ENCODE measurements at places on chromosomes 5 and 9. TPM values are rescaled to one million over a fixed set of nuclear protein-coding genes. Genes with fewer than 3 reads are reported as not detected.

DNA sequence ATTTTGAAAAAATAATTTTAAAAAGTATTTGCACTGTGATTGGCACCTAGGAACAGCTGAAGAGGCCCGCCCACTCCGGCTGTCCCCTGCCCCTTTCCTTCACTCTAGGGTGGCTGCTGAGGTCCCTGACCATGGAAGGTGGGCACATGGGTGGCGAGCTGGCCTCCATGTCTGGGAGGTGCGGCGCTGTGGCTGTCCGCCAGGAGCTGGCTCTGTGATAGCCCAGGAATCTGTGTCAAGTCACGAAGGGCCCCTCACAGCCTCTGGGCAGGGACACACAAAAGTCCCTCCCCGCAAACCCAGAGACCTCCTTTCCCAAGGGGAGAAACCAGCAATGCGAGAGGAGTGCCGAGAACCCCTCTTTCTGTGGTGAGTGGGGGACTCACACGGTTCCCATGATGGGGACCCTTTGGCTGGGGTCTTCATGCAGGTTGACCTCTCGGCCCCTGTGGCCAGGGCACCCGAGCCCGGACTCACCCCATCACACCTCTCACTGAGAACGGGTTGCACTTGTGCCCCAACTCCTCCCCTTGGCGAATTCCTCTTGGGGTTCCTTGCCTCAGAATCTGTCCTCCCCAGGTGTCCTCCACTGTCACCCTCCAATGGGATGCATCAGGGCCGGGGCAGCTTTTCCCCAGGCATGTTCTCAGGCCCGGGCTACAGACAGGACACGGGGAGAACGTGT lies 168.0 kb downstream of the GAPVD1 start:
- H3K27ac ChIP-seq = no peak overlapping the region
- no peaks in the 10 kb centered on the region for H3K27me3 ChIP-seq
- H3K4me1 ChIP-seq = no peaks in the 10 kb centered on the region
- H3K4me3 ChIP-seq = no peak overlapping the region

DNA sequence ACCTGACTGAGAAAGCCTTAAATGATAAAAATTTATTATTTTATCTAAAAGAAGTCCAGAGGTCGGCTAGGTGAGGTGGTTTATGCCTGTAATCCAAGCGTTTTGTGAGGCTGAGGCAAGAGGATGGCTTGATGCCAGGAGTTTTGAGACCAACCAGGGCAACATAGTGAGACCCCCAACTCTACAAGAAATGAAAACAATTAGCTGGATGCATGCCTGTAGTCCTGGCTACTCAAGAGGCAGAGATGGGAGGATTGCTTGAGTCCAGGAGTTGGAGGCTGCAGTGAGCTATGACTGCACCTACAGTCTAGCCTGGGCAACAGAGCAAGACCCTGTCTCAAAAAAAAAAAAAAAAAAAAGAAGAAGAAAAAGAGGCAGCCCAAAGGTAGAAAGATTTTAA lies 179.9 kb upstream of the KIF2A start:
- no peak overlapping the region for H3K27ac ChIP-seq
- H3K27me3 ChIP-seq = no peaks in the 10 kb centered on the region
- H3K4me3 ChIP-seq = no peak overlapping the region
- no peak for DNase-seq
- H3K36me3 ChIP-seq = no peaks in the 10 kb centered on the region
- H3K4me1 ChIP-seq = no peaks in the 10 kb centered on the region

The CDC20B gene
- total RNA-seq = not detected

GRCh38 chr5:111735583-111736270 lies 21.3 kb downstream of the NREP start:
- no peaks in the 10 kb centered on the region for H3K4me1 ChIP-seq
- H3K36me3 ChIP-seq = no peaks in the 10 kb centered on the region
- DNase-seq = peak; percentile 52
- no peak overlapping the region for H3K27ac ChIP-seq
- H3K27me3 ChIP-seq = no peaks in the 10 kb centered on the region

DNA sequence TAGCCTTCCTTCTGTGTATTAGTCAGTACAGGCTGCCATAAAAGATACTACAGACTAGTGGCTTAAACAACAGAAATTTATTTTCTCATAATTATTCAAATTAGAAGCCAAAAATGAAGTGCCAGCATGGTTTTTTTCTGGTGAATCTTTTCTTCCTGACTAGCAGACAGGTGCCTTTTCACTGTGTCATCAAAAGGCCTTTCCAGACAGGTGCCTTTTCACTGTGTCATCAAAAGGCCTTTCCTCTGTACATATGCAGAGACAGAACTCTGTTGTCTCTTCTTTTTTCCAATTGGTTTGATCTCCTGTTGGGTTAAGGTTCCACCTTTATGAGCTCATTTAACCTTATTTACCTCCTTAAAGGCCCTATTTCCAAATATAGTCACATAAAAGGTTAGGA lies 599.9 kb downstream of the ISL1 start:
- H3K4me1 ChIP-seq = no peaks in the 10 kb centered on the region
- no peak overlapping the region for H3K27ac ChIP-seq
- H3K27me3 ChIP-seq = no peaks in the 10 kb centered on the region
- no peaks in the 10 kb centered on the region for H3K36me3 ChIP-seq

GRCh38 chr9:121929893-121930875 lies 162.9 kb downstream of the TTLL11 start:
- H3K4me1 ChIP-seq = no peaks in the 10 kb centered on the region
- H3K27me3 ChIP-seq = no peaks in the 10 kb centered on the region
- no peak overlapping the region for H3K27ac ChIP-seq
- no peak overlapping the region for H3K4me3 ChIP-seq

The HAPLN1 gene
- not detected for total RNA-seq

DNA sequence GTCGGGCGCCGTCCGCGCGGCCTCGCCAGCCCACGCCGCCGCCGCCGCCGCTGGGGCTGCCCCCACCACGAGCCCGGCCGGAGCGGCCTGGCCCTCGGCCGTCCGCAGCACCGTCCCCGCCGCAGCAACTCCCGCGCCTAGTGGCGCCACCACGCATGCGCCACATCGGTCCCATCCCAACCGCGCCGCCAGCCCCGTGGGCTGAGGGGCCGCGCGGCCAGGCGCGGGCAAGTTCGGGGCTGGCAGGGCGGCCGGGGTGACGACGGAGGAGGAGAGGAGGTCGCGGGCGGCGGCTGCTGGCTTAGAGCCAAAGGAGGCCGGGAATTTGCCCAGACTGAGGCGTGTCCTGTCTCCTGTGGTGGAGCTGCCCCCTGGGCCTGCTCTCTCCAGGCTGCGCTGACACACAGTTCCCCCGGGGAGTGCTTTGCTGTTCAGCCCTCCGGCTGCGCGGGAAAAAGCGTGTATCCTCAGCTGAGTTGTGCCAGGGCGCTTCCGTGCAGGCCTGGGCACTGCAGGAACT lies at the start of gene TUSC1:
Gene TUSC1, minus strand, starts transcription at position 298 of the 520 bp plus-strand sequence. Its CDS starts 132 bp downstream, at position 166.
- peak; percentile 86 for DNase-seq
- no peaks in the 10 kb centered on the region for H3K36me3 ChIP-seq
- H3K4me1 ChIP-seq = peaks cover 6% of the 10 kb centered on the region
- peak within 1 kb of the TSS; percentile 70 for H3K4me3 ChIP-seq

The NRARP gene
- 13.6 TPM for total RNA-seq

The MCC gene
- 29.8 TPM for total RNA-seq

The SUSD3 gene
- total RNA-seq = 9.3 TPM

GRCh38 chr5:98349251-98349989 lies 424.0 kb upstream of the RGMB start:
- no peaks in the 10 kb centered on the region for H3K36me3 ChIP-seq
- no peaks in the 10 kb centered on the region for H3K4me1 ChIP-seq
- no peak for DNase-seq

The OR1B1 gene
- total RNA-seq = 0.41 TPM

DNA sequence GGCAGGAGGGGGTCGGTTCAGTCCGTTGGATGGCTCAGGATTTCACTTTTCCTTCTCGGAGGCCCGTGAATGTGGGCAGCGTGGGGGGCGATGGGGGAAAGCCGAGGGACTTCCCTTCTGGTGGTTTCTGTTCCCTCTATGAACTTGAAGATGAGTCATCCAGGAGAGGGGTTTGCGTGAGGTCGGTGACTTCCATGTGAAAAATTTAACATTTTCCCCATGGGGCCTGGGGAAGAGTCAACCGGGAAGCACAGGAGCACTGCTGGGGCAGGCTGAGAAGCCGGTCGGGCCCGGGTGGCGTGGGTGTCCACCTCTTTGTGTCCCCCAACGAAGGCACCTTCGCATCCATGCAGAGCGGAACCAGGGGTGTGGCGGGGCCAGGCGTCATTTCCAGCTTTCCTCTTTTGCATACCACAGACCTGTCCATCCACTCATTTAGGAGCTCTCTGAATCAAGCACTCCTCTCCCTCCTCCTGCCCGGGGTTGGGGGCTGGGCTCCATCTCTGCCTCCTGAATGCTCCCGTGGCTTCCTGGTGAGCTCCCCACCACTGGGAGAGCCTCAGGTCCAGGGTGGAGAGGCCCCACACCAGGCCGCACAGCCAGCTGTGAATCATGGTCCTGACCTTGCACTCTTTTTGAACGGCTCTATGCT lies 68.4 kb downstream of the ANKRD33B start:
- peaks cover under 1% of the 10 kb centered on the region for H3K4me1 ChIP-seq
- DNase-seq = no peak
- H3K4me3 ChIP-seq = no peak overlapping the region
- no peaks in the 10 kb centered on the region for H3K36me3 ChIP-seq
- no peak overlapping the region for H3K27ac ChIP-seq

DNA sequence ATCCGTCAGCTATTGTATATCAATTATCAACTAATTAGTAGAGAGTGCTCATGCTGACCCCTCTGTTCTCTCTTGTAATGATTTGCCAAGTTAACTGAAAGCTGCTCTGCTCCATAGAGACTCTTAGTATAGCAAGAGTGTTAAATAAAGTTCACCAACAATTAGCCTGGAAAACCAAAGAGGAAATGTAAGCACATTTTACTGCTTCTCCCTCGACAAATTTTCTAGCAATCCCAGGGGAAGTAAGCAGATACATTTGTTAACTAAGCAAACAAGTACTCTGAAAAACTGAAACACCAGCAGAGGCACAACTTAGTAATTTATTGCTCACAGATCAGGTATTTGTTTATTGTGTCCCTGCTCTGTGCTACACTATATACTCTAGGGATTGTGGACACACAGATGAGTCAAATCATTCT lies 162.2 kb downstream of the GLIS3 start:
- no peaks in the 10 kb centered on the region for H3K4me1 ChIP-seq
- no peak for DNase-seq
- no peak overlapping the region for H3K4me3 ChIP-seq
- no peaks in the 10 kb centered on the region for H3K27me3 ChIP-seq

DNA sequence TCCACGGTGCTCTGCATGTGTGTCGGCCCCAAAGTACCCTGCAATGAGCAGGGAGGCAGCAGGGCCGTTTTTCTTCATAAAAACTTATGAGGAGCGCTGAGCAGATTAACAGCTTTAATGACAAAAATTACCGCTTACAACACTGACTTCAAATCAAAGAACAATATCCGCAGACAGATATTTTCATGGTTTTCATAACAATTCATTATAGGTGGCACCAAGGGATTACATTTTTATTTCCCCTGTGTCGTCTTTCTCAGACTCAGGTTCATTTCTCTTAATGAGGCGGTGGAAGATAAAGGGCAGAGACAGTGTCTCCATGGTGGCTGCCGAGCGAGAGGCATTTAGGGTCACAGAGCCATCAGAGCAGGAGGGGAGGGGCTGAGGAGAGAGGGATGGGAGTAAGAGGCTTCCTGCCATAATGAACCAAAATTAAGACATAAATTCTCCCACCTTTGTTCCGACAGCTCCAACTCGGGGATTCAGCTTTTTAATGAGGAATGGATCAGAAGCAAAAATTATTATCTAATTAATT lies 240.7 kb upstream of the CLINT1 start:
- no peak overlapping the region for H3K4me3 ChIP-seq
- no peaks in the 10 kb centered on the region for H3K27me3 ChIP-seq
- no peaks in the 10 kb centered on the region for H3K36me3 ChIP-seq

DNA sequence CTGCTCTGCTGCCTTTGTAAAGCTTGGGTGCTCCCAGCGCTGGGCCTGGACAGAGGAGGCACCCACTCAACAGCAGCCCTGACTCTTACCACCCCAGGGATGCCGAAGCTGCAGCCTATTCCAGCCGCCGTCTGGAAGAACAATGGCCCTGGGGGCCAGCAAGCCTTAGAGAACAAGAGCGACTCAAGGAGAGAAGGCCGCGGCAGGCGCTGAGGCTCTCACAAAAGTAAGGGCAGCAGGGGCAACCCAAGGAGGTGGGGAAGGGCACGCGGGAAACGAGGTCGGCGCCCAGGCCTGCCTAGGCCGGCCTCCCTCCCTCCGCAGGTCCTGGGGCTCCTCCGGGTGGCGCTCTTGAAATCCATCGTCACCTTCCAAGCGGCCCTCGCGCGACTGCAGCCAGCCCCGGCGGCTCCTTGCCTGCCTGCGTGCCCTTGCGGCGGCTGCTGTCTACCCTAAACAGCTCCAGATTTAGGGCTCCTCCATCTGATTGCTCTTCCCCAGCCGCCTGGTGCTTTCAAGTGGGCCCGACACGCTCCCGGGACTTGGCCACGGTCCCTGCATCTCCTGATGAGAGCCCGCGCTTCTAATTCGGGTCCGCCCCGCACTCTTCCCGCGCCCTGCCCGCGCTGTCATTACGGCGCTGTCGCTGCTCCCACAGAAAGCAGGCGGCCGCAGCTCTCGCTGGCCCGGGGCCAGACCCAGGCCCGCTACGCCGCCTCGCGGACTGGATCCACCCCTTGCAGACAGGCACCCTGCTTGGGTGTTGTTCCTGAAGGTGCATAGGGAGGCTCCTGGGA lies 213.3 kb downstream of the SEMA6A start:
- no peaks in the 10 kb centered on the region for H3K36me3 ChIP-seq
- H3K4me3 ChIP-seq = peak overlapping the region; percentile 17
- no peak overlapping the region for H3K27ac ChIP-seq
- peak; percentile 30 for DNase-seq
- H3K27me3 ChIP-seq = no peaks in the 10 kb centered on the region

DNA sequence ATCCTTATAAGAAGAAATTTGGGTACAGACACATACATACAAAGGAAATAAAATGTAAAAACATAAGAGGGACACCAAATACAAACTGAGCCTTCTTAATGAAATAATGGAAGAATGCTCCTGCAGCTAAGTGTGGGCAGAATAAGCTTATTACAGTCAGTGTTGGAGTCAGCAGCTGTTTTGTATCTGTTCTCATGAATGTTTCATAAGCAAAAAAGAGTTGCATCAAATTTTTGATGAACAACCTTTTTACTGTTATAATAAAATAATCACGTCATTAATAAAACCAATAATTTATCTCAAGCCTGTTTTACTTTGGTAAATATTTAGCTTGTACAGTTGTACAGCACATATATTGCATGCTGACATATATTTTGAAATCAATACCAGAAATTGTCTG lies 545.6 kb downstream of the LRRC70 start:
- no peak overlapping the region for H3K4me3 ChIP-seq
- no peak overlapping the region for H3K27ac ChIP-seq
- DNase-seq = no peak
- H3K4me1 ChIP-seq = no peaks in the 10 kb centered on the region
- no peaks in the 10 kb centered on the region for H3K27me3 ChIP-seq
- H3K36me3 ChIP-seq = no peaks in the 10 kb centered on the region

DNA sequence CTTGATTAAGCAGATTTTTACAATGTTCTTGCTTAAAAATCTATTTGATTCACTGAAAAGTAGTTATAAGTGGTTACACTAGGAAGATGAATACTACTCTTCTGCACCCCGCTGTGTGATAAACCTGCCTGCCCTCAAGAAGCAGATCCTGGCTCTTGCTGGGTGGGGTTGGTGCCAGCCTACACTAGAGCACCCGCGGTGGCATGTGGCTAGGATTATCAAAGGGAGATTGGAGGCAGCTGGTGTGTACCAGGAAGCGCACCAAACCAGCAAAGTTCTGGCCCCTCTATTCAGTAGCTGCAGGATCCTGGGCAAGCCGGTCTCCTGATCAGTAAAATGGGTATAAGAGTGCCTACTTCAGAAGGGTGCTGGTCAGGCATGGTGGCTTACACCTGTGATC lies 43.5 kb downstream of the PRLR start:
- no peaks in the 10 kb centered on the region for H3K36me3 ChIP-seq
- H3K27me3 ChIP-seq = no peaks in the 10 kb centered on the region
- H3K4me3 ChIP-seq = no peak overlapping the region
